ELR (cell line): ENCODE measurements at places on chromosomes 5 and 9.
A peak's percentile ranks its signal among the peaks of the same experiment; 100 is the strongest.

- DNase-seq, result no peak
Observed at GRCh38 chr9:22921742-22922141, 475.1 kb downstream of the DMRTA1 start.

DNA sequence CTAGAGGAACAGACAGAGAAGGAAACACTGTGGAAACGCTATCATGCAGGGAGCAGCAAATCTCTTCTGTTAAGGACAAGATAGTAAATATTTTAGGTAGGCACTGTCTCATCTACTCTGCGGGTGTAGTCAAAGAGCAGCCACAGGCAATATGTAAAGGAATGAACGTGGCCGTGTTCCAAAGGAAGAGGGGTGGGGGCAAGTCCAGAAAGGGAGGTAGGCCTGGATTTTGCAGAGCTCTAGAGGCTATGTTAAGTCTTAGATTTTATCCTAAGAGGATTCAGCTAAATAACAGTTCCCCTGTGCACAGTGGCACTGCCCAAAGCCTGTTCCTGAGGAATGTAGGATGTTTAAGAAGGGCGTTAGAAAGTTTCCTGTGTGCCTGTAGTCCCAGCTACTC, 161.6 kb downstream of the ACTL7B start:
- DNase-seq, result no peak

GRCh38 chr5:532521-533242, 8.4 kb upstream of the SLC9A3 start:
- DNase-seq, result no peak

DNA sequence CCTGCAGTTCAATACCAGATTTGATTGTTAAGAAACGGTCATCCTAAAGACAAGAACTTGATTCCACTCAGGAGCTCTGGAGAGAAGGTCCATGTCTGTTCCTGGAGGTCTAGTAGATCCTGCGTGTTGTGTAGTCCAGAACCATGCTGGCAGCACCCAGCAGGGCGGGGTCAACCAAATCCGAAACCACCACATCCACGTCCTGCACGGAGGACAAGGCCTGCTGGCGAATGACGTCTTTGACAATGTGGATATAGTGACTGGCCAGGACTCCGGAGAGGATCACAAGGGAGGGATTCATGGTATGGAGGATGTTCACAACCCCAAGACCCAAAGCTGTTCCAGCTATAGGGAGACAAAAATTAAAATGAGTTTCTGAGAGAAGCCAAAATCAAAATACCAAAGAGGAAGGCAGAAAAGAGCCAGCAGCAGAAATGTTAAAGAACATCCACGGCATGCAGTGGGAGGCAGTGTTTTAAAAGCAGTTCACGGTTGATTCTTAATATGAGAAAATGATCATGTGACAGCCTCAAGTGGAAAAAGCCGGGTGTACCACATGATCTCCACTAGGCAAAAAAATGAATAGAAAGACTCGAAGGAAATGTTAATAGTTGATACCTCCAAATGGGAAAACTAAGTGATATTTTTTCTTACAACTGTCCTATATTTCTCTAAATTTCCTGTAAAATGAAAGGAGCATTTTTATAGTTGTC, 26.7 kb downstream of the CLTA start:
- no peak for DNase-seq

GRCh38 chr5:172637740-172638139, 3.3 kb upstream of the NEURL1B start:
- DNase-seq, result no peak

DNA sequence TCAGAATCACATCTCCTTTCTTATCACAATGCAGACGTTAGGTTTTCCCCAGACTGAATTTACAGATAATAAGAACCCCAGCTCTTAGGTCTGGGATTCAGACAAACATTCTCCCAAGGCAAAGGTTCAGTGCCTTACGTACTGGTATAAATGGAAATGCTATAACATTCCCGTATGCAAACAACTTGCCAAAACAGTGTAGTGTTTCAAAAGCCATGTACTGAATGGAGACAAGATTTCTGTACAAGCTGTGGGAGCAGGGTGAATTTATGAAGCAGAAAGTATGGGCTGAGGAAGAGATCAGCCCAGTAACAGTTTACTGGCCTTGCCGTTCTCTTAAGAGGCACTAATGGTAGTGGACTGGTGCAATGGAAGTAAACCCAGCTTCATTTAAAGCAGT, 225.5 kb upstream of the ZNF462 start:
- DNase-seq, result no peak

DNA sequence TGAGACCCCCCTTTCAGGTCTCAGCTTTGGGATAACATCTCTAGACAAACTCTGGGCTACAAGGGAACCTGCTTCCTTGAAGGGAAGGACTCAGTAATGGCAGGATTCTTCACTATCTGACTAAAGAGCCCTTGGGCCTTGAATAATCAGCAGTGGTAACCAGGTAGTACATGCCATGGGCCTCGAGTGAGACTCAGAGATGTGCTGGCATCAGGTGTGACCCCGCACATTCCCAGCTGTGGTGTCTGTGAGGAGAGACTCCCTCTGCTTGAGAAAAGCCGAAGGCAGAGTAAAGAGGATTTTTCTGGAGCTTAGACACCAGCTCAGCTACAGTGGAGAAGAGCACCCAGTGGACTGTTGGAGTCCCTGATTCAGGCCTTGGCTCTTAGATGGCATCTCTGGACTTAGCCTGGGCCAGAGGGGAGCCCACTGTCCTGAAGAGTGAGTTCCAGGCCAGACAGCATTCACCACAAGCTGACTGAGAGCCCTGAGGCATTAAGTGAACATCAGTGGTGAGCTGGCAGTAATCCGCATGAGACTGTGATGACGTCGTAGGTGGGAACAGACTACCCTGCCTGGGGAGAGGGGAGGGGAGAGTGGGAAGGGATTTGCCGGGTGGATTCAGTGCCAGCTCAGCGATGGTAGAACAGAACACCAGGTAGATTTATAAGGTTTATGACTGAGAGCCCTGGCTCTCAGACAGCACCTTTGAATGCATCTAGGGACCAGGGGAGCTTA, 5.3 kb upstream of the ZNF782 start:
- DNase-seq, result peak; percentile 97
